IMR-90 (cell line): ENCODE measurements at places on chromosomes 16 and 17. TPM values are rescaled to one million over a fixed set of nuclear protein-coding genes. Genes with fewer than 3 reads are reported as not detected.
A peak's percentile ranks its signal among the peaks of the same experiment; 100 is the strongest.

The P2RX5 gene
- 1.7 and 1.8 TPM in 2 replicates for total RNA-seq

The PYY gene
- not detected in 2 replicates for total RNA-seq

The TEDC2 gene
- 3.6 TPM in 2 replicates for total RNA-seq

The CCL14 gene
- total RNA-seq = not detected in 2 replicates

The RTN4RL1 gene
- under 0.01 TPM in 2 replicates for total RNA-seq

- H3K4me3 ChIP-seq = no peak overlapping the region
- peaks cover 6% of the 10 kb centered on the region; the same call in 1 of the 2 replicates for H3K36me3 ChIP-seq
- DNase-seq = no peak
- peaks cover 9% of the 10 kb centered on the region for H3K4me1 ChIP-seq
- no peaks in the 10 kb centered on the region for H3K27me3 ChIP-seq
- no peak overlapping the region for H3K27ac ChIP-seq
Measured at GRCh38 chr17:17062356-17062755, 20.1 kb downstream of the MPRIP start.

DNA sequence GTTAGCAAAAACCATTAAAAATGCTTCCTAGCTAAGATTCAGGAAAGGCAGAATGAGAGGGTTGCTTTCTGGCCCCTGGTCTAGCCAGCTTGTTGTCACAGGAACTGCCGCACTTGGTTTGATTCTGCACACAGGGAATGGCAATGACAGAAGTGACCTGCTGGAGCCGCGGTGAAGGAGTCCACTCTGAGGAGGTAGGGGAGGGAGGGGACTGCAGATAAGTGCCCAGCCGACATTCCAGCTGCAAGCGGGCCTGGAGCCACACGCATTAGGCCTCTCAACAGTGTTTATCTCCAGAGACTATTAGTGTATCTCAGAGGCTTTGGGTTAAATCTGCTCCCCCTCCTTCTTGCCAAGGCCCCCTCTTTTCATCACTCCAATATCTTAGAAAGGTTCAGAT, 38.6 kb downstream of the CDRT15 start:
- no peak overlapping the region for H3K27ac ChIP-seq
- no peaks in the 10 kb centered on the region for H3K27me3 ChIP-seq
- no peak overlapping the region for H3K4me3 ChIP-seq
- H3K36me3 ChIP-seq = peaks cover 3% of the 10 kb centered on the region; the same call in 1 of the 2 replicates

GRCh38 chr17:67403483-67403882, 26.4 kb downstream of the PITPNC1 start:
- H3K36me3 ChIP-seq = no peaks in the 10 kb centered on the region
- H3K27ac ChIP-seq = no peak overlapping the region
- DNase-seq = no peak

DNA sequence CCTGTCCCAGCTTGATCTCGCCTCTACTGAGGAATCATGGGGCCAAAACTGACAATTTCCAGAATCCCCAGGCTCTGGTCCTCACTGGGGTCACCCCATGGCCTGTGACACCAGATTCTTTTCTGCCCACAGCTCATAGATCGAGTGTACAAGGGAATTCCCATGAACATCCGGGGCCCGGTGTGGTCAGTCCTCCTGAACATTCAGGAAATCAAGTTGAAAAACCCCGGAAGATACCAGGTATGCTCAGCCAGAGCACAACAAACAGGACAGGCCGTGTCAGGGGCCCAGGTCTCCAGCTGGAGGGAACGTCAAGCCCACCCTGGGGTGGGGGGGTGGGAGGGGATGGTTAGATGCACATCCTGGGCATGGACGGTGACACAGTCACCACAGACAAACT, 17.5 kb downstream of the USP6 start:
- DNase-seq = no peak
- H3K4me1 ChIP-seq = no peaks in the 10 kb centered on the region
- no peak overlapping the region for H3K27ac ChIP-seq
- peaks cover 13% of the 10 kb centered on the region for H3K27me3 ChIP-seq

- no peak overlapping the region for H3K4me3 ChIP-seq
- peak overlapping the region; percentile 24; the same call in 1 of the 2 replicates for H3K27ac ChIP-seq
- no peaks in the 10 kb centered on the region for H3K36me3 ChIP-seq
- peaks cover 8% of the 10 kb centered on the region; the same call in 1 of the 2 replicates for H3K4me1 ChIP-seq
- peak; percentile 55 for DNase-seq
Measured at GRCh38 chr17:75430159-75430974, 24.9 kb upstream of the GRB2 start.

DNA sequence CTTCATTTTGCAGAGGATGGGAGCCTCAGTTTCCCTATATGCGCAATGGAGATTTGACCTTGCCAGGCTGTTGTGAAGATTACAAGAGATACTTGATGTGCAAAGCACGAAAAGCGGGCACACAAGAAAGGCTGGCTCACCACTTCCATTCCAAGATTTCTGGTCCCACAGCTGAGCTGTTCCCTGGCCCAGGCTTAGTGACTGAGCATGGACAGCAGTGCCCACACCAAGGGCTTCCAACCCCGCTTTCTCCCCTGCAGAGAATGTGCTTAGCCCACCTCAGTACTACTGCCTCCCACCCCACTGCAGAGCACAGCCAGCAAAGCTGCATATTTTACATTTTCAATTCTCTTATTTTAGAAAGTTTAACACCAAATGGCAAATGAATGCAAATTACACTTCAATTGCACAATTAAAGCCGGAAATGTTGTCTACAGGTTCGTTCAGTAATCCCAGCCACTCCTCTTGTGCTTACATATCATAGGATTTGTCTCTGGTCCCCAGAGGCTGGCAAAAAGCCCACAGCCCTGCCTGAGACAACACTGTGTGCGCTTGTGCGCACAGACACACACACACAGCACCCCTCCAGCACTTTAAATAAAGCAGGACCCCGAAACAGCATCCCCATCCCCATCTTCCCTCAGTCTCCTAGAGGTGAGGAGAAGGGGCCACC, 51.8 kb downstream of the VAC14 start:
- no peaks in the 10 kb centered on the region for H3K27me3 ChIP-seq
- H3K27ac ChIP-seq = 0 out of 2 replicates have a peak overlapping the region, but pooled peaks have one; percentile 8
- no peak overlapping the region for H3K4me3 ChIP-seq
- DNase-seq = no peak
- H3K4me1 ChIP-seq = peaks cover 54% of the 10 kb centered on the region
